ENCODE measurements at places on chromosomes 2 and 18.

DNA sequence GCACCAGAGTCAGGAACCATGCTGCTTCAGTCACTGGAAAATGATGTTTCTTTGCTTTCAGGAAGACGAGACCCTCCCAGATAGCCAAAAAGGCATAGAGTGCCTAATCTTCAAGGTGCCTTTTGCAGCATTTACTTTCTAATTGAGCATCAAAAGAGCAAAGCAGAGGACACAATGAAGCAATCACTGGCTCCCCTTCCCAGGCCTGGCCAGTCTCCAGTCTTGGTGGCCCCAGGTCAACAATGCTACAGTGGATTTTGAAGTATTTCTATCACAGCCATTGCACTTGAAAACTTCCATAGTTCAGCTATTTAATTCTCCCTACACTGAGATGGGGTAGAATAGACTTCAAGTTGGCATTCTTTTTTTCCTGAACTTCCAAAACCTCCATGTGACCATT is 15.4 kb downstream of the ZBTB7C start:
- DNase-seq: no peak

- DNase-seq: no peak
These were observed 21.8 kb upstream of the LAMA1 start for GRCh38 chr18:7139409-7139808.

DNA sequence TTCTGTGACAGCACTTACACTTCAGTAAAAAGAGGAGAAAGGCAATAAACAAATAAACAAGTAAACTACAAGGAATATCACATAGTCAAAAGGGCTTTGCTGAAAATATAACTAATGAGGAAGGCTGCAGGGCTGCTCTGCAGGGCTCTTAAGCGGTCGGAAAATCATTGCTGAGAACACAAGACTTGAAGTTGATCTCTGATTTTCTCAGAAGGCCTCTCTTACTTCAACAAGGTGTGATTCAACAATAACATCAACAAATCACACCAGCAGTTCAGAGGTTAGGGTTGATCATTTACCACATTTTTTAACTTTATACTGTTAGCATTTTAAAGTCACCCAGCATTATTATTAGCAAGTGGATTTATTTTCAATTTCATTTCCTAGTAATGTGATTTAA is 215.6 kb downstream of the ARHGAP15 start:
- no peak for DNase-seq

DNA sequence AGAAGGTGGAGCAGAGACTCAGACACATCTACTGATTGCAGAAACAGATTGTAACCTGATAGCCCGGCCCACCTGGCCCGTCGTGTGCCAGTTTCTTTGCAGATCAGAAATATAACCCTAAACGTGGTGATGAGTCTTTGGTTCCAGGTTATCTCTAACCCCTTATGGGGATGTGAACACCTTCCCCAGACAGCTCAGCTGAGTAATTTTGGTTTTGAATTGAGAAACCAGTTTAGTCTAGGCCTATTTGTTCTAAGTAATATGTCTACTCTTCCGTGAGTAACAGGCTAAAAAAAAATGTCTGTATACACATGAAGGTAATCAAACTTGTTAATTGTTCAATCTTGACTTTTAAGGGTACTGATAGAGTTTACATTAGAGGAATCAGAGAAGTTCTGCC is 35.7 kb downstream of the RASGRP3 start:
- peak; percentile 19 for DNase-seq

All from NCI-H524 (cell line).